T47D (cell line): ENCODE measurements at places on chromosomes 6 and 20.

DNA sequence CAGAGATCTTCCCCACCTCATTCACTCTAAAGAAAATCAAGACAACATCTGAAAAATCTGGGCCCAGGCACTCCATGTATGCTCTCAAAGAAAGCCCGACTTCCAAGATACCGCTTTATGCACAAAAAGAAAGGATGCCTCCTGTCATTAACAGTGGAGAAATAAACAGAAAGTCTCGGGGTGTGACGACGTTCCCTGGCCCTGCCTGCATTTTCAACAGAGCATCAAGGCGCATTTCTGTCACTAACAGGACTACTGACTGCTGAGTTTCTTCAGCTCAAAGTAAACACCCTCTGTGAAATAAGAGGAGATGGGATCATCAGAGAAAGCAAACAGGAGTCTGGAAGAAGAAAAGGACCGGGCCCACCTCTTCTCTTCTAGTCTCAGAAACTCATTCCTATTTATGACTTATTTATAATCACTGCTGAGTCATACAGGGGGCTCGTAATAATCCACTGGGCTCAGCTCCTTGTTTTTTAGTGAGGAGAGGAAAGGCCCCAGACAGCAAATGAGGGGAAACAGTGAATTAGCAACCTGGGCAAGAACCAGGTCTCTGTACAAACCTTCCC, 99.7 kb downstream of the ZMYND8 start:
- DNase-seq = no peak

DNA sequence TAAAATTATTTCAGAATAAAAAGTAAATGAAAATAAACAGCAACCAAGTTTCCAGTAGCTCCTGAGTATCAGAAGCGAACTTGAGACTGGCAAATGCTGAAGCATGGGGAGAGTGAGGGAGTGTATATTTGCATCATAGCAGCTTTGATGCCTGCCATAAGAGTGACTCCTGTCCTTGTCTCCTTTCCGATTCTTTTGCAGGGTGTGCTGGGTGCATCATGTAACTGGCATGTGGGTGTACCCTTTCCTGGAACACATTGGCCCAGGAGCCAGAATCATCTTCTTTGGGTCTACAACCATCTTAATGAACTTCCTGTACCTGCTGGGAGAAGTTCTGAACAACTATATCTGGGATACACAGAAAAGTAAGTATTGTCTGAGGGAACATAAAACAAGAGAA, 117.4 kb downstream of the ADAT2 start:
- no peak for DNase-seq

DNA sequence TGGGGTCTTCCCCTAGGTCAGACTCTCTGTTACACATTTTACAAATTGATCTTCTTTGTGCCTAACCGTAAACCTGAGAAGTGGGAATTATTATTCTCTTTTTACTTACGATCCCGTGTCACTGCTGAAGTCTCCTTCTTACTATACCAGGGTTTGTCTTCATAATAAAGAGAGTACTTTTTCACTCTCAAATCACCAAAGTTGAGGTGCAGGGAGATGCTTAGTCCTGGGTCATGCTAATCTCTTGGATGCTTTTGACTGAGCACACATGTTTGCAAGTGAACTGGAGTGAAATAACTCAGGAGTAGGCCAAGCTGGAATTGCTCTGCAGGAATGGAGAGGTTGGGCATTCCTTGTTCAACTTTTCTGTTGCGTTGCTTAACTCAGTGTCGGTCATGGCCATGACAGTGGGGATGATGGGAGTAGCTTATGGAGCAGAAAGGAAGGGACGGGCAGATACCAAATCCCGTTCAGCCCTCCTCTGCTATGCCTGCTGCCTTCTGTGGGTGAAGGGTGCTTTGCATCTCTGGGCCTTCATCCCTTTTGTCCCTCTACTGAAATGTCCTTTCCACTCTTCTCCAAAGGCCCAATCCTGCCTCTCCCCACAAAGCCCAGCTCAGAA, 15.2 kb upstream of the TAGAP start:
- DNase-seq = no peak

GRCh38 chr6:13767121-13767808, 47.1 kb downstream of the MCUR1 start:
- DNase-seq = no peak

- DNase-seq = no peak
Observed at GRCh38 chr20:51495291-51495690, 47.2 kb downstream of the NFATC2 start.

- DNase-seq = no peak
Observed at GRCh38 chr6:35717449-35718374, 19.1 kb upstream of the ARMC12 start.

DNA sequence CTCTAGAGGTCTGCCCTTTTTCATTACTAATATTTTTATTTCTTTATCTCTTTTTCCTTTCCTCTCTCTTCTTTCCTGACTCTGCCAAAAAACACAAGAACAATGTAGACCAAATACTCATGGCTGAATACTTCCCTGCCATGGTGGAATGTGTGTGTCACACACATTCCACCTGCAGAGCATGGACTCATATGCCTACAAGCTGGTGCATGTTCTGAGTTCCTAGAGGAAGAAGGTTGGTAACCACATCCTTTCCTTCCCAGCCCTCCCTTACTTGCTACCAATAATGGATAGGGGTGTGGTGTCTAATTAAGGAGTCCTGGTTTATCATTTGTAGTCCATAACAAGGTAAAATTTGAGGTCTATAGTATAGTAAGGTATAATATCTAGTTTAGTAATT, 15.2 kb upstream of the CST9L start:
- no peak for DNase-seq

DNA sequence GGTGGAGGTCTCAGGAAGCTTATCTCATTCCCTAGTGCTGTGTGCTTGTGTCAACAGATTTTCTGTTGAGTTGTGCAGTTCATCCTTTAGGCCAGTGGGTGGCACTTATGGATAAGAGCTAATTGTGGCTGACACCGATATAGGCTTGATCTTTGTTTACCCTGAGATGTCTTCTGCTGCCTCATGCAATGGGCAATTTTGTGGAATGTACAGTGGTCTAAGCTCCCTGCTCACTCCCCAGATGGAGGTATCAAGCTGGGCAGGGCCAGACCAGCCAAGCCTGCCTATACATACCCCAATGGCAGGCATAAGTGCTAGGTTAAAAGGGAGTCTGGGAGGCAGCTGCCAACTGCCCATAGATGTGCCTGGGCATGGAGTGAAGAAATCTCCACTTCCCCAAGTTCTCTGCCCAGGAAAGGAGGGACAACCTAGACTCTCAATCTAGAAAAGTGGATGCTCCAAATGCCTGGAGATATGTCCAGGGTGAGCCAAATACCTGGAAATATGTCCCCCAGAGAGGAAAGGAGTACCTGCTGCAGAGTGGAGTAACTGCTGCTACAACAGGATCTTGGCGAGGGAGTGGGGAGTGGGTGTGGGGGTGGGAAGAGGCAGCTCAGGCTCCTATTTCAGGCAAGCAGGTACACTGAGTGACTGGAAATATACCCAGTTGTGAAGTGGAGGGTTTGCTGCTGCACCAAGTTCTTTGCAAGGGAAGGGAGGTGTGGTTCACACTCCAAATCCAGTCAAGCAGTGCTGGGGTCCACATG, 53.2 kb upstream of the ARG1 start:
- DNase-seq = no peak

- no peak for DNase-seq
Observed at GRCh38 chr6:104630522-104630921, 229.2 kb downstream of the HACE1 start.

DNA sequence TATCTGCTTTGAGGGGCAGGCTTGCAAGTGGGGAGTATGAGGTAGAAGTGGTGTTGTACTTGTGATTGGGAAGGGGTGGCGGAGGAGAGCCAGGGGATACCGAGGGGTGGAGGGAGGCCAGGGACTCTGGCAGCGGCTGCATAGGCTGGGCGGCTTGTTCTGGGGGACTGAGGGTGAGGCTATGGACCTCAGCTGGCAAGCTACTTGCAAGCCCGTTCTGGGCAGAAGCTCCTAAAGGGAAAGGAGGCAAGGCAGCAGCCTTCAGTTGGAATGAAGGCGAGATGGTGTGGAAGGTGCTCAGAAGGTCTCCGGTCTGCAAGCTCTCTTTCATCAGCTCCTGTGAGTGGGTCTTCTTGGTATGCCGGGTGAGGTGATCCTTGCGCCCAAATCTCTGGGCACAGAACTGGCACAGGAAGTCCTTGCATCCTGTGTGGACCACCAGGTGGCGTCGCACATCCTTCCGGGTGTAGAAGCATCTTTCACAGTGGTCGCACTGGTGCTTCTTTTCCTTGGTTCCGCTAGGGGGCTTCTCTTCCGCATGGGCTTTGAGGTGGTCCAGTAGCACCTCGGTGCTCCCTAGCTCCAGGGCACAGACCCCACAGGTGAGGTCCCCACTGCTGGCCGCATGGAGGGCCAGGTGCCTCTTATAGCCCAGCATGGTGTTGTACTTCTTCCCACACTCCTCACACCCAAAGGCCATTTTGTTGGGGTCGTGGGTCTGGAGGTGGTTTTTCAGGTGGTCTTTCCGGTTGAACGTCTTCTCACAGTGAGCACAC, 66.0 kb downstream of the PLAGL1 start:
- peak; percentile 75 for DNase-seq

DNA sequence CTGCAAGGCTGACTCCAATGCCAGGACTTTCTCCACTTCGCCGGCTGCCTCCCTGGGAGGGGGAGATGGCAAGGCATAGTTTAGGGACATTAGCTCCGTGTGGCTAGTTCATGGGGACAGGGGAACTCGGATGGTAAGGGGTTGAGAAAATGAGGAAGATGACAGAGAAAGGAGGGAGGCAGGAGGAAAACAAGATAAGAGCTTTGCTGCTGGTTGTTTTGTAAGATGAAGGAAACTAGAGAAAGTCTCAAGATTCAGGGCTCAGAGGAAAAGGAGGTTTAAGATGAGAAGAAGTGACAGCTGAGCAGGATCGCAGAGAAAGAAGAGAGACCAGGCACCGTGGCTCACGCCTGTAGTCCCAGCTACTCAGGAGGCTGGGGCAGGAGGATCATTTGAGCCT, 180.9 kb upstream of the RREB1 start:
- DNase-seq = no peak

GRCh38 chr6:16102208-16102607, 26.7 kb upstream of the MYLIP start:
- no peak for DNase-seq

- no peak for DNase-seq
Observed at GRCh38 chr20:58971429-58971828, 9.6 kb upstream of the NELFCD start.

- DNase-seq = no peak
Observed at GRCh38 chr6:37074053-37074827, 68.8 kb downstream of the FGD2 start.

DNA sequence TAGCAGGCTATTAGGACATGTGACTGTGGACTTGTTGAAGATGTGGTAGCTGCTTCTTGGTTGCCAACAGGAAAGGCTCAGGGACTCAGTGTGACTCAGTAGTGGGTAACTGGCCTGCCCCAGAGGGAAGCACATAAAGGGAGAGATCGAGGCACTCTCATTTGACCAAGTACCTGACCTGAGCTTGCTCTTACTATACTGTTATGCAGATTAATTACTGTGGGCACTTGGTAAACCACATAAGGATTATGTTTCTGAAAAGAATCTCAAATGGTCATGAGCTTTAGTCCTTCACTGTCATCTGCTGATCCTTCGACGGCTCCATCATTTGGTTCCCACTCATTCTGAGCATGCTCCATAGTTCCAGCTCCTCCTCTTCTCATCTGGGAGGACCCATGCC, 48.2 kb upstream of the RPL7L1 start:
- DNase-seq = no peak

DNA sequence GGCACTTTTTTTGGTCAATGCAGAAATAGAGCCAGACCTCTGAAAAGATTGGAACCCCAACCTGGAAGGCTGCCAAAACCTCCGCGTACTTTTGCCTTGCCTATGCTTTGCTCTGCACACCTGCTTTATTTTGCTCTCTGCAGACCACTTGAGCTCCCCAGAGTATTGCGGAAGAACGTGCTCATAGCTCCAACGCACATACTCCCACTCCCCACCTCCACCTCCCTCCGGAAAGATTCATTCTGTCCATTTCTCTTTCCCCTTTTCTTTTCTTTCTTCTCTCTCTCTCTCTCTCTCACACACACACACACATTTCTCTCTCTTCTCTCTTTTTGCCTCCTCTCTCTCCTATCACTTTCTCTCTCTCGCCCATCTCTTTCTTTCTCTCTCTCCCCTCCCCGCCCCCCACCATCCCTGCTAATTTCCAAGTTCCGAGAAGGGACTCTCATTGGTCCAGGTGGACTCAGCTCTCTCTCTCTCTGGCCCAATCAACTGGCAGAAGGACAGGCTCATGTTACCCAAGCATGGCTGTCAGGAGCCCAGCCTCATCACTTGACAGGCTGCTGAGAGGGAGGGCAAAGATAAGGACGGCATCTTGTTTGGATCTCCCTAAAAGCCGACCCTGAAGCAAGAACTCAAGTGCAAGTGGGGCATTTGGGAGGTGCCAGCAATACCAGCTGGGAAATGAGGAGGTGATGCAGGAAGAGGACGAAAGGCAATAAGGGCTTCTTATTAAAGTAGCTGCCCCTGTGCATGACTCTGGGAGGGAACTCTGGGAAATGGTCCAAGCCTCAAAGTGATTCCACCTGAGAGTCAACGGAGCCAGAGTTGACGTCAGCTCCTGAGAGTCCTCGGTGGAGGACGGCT, 246.1 kb downstream of the LY86 start:
- peak; percentile 21 for DNase-seq

DNA sequence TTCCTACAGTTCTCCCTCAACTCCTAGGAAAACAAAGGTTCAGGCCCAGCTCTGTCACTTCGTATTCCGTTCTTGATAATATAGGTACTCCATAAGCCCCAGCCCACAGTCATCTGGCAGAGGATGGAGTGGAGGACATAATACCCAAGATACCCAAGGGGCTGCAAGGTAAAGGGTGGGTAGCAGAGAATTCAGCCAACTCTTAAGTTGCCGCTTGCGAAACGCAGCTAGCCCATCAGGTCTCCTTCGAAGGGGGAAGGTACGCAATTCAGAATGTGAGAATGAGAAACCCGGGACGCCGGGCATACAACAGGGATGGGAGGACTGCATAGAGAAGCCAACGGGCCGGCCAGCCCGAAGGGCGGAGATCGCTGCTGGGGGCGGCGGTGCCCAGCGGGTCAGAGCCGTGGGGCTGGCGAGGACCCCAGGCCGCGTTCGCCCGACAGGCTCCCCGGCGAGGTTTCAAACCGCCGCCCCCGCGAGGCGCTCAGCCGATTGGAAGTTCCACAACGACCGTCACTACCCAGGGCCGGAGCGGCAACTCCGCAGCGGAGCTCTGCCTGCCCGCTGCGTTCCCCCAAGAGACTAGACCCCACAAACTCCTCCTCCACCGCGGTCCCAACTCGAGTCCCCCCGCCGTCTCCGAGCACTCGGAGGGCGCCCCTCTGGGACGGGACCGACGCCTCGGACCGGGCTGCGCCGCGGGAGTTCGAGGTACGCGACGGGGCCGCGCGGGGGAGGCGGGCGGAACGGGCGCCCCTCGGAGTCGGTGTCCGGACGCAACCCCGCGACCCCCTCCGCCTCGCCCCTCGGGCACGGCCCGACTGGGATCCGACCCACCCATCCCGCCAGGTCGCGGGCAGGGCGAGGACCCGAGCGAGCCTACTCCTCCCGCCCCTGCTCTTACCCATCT, 911 bp downstream of the CDK19 start:
- peak; percentile 23 for DNase-seq

- no peak for DNase-seq
Observed at GRCh38 chr6:10408457-10408856, 6.4 kb downstream of the TFAP2A start.

GRCh38 chr20:61812845-61813485, 252.7 kb downstream of the TAF4 start:
- no peak for DNase-seq

GRCh38 chr6:7048894-7049293, 58.9 kb upstream of the RREB1 start:
- no peak for DNase-seq

GRCh38 chr6:30446259-30446658, 43.0 kb upstream of the HLA-E start:
- DNase-seq = no peak

- DNase-seq = no peak
Observed at GRCh38 chr20:56835829-56836550, 206.9 kb downstream of the TFAP2C start.
